ENCODE measurements at places on chromosomes 3 and 15.
A peak's percentile ranks its signal among the peaks of the same experiment; 100 is the strongest.

DNA sequence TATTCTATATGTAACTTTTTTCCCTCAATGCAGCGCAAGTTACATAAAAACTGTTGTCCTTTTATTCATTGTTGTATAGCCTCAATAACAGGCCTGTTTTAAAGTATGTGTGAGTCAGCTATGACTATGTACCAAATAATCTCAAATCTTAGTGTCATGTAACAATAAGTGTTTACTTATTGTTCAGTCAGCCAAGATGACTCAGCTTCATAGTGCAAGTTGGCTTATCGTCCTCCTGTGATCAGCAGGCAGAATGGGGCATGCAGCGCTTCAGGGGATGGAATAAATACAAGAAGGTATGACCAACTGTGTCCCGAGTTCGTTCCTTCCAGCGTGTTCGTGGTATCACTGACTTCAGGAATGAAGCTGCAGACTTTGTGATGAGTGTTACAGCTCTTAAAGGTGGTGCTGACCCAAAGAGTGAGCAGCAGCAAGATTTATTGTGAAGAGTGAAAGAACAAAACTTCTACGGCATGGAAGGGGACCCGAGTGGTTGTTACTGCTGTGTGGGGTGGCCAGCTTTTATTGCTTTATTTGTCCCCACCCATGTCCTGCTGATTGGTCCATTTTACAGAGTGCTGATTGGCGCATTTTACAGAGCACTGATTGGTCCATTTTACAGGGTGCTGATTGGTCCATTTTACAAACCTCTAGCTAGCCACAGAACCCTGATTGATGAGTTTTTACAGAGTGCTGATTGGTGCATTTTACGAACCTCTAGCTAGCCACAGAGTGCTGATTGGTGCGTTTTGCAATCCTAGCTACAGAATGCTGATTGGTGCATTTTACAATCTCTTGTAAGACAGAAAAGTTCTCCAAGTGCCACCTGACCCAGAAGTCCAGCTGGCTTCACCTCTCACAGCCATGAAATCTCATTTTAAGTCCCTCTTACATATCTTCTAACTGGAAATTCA lies 1016.0 kb downstream of the MCTP2 start:
- DNase-seq = peak; percentile 98

GRCh38 chr15:80152896-80153876 lies at the start of gene FAH:
Gene FAH, plus strand, starts transcription at chr15:80152999. Its CDS starts 56 bp downstream, at chr15:80153055.
- DNase-seq = peak; percentile 74

DNA sequence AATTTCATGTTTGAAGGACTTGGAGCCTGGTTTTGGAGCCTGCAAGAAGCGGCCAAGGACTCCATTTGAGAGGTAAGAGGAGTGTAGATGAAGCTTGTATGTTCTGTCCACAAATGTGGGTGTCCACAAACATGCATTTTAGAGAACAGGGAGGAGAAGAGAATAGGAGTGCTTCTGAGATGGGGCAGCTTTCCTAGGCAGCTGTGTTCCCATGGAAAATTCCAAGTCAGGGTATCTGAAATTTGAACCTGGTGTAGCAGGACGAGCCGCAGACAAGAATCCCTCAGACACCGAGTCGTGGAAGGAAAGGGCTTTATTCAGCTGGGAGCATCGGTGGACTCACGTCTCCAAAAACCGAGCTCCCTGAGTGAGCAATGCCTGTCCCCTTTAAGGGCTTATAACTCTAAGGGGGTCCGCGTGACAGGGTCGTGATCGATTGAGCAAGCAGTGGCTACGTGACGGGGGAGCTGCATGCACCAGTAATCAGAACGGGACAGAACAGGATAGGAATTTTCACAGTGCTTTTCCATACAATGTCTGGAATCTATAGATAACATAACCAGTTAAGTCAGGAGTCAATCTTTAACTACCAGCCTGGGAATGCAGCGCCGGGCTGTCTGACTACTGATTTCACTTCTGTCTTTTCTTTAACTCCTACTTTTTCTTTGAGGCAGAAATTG lies 71.4 kb upstream of the WDR72 start:
- no peak for DNase-seq

GRCh38 chr15:76064375-76064774 lies 4.6 kb downstream of the TMEM266 start:
- no peak for DNase-seq

- DNase-seq = no peak
Measured at GRCh38 chr3:49554633-49555265, 472 bp downstream of the BSN start.

DNA sequence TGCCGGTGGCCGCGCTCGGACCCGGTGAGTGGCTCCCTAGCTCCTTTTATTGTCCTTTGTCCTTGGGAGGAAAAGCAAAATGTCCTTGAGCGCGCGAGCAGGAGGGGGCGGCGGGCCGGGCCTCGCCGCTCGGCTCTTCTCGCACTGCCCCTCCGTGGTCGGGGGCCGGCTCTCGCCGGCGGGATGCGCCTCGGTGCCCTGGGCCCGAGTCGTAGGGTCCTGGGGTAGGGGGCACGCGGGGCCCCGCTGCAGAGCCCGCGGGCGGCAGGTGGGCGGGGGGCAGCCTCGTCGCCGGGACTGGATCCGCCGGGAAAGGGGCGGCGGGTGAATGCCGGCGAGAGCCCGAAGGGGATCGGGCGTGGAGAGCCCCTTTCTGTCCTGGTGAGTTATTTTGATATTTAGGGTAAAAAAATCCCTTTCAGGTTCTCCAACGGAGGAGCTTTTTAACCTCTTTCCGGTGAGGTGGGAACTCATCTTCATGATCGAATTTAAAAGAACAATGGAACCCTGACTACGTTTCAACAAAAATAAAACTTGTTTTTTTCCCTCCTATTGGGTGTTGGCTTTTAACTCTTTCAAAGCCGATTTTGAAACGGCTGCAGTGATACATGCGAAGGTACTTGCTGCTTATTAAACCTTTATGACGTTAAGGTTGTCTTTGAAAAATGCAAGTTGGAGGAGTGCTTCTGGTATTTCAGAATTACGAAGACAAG lies 16.8 kb upstream of the CHD2 start:
- DNase-seq = peak; percentile 46

- no peak for DNase-seq
Measured at GRCh38 chr3:97235179-97235578, 420.8 kb downstream of the EPHA6 start.

- DNase-seq = no peak
Measured at GRCh38 chr3:104360038-104360437, 1006.7 kb upstream of the ALCAM start.
